Activated T-cell treated with anti-CD3 and anti-CD28 coated beads, Interleukin-2, amount 50 U/mL, for 72 hours (primary cell): ENCODE measurements at places on chromosomes 13 and 19. TPM values are rescaled to one million over a fixed set of nuclear protein-coding genes. Genes with fewer than 3 reads are reported as not detected.
A peak's percentile ranks its signal among the peaks of the same experiment; 100 is the strongest.

DNA sequence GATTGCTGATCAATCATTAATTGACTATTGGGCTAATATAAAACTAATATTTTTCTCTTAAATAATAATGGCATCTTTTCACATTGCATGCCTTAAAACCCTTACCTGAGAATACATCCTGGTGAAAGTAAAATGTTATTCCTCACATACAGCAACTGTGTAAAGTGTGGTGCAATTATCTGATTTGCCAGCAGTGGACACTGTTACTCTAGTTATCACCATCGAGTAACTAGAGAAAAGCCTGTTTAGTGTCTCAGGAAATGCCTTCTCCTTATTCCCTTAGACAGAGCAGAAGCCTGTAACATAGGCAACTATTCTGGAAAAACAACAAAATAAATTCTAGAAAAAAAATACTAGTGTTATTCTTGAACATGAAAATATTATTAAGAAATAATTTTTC, 459.8 kb downstream of the FGF14 start:
- DNase-seq = no peak

DNA sequence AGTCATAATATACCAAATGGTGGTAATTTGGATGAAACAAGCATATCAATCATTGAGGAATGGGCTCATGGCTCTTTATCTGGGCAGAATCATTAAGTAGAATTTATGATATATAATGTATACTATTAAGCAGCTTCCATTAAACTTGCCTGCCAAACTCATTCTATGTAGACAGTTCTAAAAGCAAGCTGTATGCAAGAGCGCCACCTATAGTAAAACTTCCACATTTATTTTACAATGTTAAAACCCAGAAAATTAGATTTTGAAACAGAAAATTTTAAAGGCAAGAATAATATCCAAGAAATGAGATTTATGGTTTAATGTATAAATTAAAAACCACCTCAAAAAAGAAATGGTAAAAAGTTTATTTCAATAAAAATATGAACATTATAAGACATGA, 161.5 kb downstream of the MZT1 start:
- no peak for DNase-seq

DNA sequence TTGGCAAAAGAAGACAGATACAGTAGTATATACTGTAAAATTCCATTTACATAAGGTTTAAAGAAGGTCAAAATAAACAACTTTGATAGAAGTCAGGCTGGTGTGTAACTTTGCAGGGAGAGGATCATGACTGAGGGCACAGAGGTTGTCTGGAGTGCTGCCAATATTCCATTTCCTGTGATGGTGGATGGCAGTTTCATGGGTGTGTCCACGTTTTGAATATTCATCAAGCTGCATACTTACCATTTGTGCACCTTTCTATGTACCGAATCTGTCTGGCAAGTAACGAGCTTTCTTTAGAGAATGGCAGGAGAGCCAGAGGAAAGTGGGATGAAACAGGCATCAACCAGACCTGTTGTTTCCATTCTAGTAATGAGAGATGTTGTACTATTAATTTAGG, 420.5 kb upstream of the HTR2A start:
- DNase-seq = no peak

GRCh38 chr13:64007339-64007738, 2591.7 kb upstream of the PCDH20 start:
- DNase-seq = no peak

- DNase-seq = peak; percentile 87
Observed at GRCh38 chr19:45882652-45883585, 3.0 kb downstream of the IRF2BP1 start.

DNA sequence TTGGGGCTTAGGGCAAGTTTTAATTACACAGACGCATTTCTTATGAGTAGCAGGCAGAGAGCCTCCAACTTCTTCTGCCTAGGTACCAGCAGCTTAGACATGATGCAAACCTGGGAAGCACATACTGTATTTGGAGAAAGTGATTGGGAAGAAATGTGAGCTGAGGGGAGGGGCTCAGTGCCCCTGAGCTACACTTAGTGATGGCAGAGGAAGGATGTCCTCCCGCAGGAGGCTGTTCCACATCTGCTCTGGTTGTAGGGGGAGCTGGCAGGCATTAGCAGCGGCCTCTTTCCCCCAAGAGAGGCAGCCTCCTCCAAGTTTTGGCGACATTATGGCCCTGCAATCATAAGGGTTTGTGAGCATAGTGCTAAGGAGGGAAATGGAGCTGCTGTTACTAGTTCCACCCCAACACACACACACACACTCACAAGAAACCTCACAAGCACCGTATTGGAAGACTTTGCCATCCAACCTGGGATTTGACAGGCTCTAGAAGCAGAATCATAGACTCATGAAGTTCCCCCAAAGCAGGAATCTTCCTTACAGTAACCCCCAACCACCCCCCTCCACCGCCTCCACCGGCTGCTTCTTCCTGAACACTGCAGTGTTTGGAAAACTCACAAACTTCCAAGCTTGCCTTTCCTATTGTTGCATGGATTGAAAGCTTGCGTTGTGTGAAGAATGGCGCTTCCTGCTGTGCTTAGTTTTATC, 3.3 kb downstream of the ALOX5AP start:
- DNase-seq = no peak

- DNase-seq = no peak
Observed at GRCh38 chr13:73754241-73754640, 380.0 kb downstream of the KLF12 start.

- no peak for DNase-seq
Observed at GRCh38 chr13:90700340-90700739, 647.1 kb upstream of the MIR17HG start.

GRCh38 chr13:28067491-28067890, 32.9 kb downstream of the FLT3 start:
- DNase-seq = no peak

DNA sequence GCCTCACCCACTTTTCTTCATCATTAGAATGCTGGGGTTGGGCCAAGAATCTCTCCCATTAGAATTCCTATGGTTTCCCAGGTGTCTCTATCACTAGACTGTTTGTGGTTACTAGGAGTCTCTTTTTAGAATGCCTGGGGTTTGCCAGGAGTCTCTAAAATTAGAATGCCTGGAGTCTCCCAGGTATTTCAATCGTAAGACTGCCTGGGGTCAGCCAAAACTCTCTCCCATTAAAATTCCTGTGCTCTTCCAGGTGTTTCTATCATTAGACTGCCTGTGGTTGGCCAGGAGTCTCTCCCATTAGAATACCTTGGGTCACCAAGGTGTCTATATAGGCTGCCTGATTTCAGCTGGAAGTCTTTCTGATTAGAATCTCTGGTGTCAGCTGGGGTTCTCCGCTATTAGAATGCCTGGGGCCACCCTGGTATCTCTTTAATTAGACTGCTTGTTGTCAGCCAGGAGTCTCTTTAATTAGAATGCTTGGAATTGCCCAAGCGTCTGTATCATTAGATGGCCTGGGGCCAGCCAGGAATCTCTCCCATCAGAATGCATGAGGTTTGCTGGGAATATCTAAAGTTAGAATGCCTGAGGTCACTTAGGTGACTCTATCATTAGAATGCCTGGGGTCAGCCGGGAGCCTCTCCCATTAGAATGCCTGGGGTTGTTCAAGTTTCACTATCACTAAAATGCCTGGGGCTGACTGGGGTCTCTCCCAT, 1479.2 kb downstream of the UQCRFS1 start:
- no peak for DNase-seq

The TRPC4 gene
- total RNA-seq = not detected

The DKKL1 gene
- not detected for total RNA-seq

The KCNRG gene
- 0.32 TPM for total RNA-seq

The PDE4A gene
- total RNA-seq = 21.8 TPM

The TNNI3 gene
- not detected for total RNA-seq

The KLK15 gene
- total RNA-seq = not detected
